Stimulated activated CD8-positive, alpha-beta memory T cell treated with anti-CD3 and anti-CD28 coated beads, Interleukin-15, amount 100 ng/mL, for 48 hours (primary cell): ENCODE measurements at places on chromosomes 11 and 22.

GRCh38 chr22:32904044-32904443 is 102.5 kb downstream of the TIMP3 start:
- DNase-seq = no peak

DNA sequence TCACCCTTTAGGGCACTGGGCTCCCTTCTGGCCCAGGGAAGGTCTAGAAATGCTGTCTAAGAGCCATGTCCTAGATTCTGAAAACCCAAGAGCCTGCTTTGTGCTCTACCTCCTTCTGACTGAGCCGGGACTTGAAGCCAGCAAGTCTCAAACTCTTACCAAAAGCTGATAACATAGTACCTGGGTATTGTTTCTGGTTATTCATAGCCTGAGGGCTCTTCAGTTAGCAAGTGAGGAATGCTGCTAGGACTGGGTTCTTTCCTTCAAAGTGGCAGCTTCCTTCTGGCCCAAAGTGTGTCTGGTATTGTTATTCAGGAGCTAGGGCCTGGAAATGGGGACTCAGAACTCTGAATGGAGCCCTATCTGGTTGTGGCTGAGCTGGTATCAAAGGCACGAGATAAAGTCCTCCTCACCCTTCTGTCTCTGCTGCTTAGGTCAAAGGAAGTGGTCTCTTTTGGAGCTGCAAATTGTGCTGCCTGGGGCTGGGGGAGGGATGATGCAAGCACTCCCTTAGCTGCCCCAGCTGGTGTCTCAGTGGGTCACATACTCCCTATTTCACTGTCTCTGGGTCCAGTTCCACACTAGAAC is 696.0 kb upstream of the CCDC179 start:
- DNase-seq = no peak

- DNase-seq = no peak
Observed at GRCh38 chr11:12121517-12121916, 11.1 kb downstream of the MICAL2 start.

DNA sequence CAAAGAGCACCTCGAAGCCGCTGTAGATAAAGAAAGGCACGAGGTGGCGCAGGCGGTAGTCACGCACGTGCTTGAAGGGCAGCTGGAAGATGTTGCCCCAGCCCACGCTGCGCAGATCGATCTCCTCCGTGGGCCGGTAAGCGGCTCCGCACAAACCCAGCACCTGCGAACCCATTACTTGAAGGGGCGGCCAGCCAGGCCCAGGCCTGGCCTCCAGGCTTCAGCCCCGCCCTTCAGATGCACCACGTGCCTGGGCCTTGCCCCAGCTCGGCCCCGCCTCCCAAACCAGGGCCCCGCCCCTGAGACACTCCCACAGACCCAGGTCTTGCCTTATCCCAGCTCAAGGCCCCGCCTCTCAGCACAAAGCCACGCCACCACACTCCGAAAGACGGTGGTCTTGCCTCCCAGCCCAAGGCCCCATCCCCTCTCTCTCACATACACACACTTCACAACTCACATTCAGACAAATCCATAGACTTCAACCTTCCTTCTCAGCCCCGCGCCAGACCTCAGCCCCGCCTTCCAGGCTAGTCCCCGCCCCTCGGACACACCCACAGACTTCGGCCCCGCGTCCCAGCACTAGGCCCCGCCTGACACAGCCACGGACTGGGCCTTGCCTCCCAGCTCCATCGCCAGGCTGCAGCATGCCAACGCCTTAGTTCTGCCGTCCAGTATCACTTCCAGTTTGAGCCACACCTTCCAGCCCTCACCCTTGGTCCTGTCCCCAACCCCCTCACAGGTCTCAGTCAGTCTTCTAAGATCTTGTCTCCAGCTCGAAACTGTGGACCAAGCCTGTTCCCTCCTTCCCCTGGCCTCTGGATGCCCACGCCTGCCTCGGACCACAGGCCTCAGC is 7.0 kb downstream of the UNC93B1 start:
- DNase-seq = peak; percentile 35

- no peak for DNase-seq
Observed at GRCh38 chr11:31387379-31387778, 17.7 kb downstream of the DNAJC24 start.

DNA sequence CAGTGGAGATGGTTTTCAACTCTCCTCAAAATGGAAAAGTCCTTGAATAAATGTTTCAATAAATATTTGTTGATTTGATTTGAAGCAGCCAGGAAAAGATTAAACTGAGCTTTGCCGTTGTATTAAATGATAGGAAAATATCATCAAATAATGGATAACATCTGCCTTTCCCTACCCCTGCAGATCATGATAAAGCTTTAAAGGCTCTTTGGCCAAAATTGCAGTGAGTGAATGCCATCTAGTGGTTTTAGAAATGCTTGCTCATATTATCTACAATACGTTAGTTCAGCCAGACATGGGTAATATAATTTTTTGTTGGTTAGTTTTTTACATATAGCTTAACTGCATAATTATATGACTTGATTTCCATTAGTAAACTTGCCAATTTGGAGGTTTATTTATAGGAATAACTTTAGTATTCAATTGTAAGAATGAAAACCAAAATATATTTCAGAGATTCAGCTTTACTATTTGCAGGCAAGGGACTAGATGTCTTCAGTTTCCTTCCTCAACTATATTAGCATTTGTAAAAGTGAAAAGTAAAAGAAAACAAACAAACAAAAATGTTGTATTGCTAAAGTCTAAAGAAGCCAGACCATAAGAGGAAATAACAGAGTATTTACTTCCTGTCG is 159.2 kb downstream of the MSANTD4 start:
- DNase-seq = no peak

GRCh38 chr11:134578807-134579723 is 167.0 kb upstream of the B3GAT1 start:
- no peak for DNase-seq

GRCh38 chr11:11297578-11297977 is 55.5 kb downstream of the CSNK2A3 start:
- no peak for DNase-seq

GRCh38 chr11:2325719-2326118 is 23.9 kb downstream of the TSPAN32 start:
- DNase-seq = no peak

DNA sequence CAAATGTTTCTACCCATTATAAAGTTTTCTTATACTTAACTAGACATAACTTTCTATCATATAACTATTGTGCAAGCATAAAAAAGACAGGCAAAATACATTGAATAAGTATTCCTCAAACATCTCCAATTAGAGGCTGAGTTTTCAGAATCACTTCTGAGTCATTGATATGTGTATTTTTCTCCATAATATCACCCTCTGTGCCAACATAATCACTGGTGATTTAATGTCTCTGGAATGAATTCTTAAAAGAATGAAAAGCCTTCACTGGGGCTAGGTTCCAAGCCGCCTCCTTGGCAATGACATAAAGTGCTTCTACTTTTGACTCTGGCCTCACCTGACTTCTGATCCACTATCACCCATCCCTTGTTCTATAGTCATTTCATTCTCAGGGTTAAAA is 197.0 kb upstream of the E2F8 start:
- no peak for DNase-seq

DNA sequence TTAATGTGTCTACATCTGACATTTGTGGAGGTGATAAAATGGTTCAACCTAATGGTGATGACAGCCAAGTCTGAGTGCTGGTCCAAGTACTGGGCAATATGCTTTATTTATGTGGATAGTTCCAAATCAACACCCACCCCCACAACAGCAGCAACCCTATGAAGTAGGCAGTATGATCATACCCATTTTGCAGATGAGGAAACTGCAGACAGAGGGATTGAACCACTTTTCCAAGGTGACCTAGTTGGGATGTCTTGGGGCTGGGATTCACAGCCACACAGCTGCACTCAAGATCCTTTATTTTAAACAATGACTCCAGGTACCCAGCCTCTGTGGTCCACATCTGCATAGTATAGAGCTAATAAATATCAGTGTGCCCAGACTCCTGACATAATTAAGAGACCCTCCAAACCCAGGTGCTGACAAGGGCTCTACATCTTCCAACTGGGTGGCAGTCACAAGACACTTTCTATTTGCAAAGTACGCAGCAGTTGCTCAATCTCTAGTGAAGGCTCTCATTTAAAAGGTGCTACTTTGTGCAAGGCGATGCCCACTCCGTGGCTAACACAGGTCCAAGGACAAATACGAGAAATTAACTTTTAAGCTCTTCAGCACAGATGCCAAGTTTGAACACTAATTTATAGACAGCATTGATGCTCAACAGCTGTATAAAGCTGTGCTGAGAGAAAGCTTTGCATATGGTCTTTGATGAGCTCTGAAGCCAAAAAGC is 426.6 kb downstream of the LARGE1 start:
- DNase-seq = no peak

GRCh38 chr11:35337136-35337913 is 82.0 kb downstream of the SLC1A2 start:
- no peak for DNase-seq

DNA sequence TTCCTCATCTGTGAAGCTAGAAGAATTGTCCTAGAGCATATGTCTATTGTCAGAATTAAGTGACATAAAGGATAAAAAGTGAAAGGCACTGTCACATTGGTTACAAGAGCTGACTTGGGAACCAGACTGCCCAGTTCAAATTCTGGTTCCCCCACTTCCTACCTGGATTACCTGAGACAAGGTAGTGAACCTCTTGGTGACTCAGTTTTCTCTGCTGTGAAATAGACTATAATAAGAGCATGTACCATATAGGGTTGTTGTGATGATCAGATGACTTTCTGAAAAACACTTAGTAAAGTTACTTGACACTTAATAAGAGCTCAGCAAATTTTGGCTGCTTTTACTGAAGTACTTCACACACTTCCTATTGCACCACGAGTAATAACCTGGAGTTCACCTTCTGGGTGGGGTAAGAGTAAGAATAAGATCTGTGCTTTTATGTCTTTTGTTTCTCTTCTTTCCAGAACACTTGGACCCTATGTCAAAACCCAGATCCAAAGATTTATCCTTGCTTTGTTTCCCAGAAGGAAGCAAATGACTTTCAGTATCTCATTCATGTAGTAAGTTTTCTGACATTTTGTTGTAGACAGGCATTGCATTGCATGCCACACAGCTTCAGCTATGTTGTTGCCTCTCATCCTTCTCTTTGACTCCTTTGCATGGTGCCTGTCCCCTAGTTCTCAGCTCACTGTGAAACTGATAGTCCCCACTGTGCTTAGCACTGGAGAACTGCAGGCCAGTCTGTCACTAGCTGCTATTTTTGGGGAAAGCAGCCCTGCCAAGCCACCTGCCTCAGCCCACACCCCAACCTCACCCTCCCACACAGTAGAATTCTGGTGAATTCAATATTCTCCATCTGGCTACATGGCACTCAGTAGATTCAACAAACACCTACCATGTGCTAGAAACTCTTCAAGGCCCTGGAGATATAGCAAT is 121.8 kb upstream of the POU2AF2 start:
- no peak for DNase-seq

DNA sequence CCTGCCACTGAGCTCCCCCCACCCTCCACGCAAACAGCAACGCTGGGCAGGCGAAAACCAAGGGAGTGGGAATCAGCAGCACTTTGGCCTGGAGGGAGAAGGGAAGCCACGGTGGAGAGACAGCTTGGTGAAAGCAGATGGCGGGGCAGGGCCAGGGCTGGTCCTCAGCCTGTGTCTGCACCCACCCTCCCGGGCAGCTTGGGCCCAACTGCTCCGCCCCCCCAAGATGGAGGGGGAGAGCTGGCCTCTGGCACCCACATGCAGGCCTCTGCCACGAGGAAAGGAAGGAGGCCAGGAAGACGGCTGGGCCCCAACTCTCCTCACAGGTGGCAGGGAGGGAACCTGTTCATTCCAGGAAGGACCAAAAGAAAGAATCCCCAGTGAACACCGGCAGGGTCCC is 17.8 kb downstream of the MAFF start:
- DNase-seq = no peak

DNA sequence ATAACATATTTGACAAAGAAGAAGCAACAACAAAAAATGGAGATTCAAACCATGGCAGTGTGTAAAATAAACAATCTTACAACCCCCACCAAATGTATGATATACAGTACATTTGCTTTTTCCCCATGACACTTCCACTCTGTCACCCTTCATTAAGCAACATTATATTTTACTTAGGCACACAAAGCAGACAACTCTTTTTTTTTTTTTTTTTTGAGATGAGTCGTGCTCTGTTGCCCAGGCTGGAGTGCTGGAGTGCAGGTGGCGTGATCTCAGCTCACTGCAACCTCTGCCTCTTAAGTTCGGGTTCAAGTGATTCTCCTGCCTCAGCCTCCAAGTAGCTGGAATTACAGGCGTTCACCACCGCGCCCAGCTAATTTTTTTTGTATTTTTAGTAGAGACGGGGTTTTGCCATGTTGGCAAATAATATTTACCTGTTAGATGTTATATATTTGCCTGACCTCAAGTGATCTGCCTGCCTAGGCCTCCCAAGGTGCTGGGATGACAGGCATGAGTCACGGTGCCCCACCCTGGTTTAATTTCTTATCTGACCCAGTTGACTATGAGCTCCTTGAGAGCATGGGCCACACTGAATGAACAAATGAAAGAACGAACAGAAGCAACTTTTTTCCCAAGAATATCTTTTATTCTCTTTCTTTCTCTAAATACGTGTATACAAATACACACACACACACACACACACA is 5.5 kb upstream of the PCF11 start:
- DNase-seq = no peak

GRCh38 chr22:27684901-27685300 is 116.7 kb downstream of the MN1 start:
- no peak for DNase-seq

DNA sequence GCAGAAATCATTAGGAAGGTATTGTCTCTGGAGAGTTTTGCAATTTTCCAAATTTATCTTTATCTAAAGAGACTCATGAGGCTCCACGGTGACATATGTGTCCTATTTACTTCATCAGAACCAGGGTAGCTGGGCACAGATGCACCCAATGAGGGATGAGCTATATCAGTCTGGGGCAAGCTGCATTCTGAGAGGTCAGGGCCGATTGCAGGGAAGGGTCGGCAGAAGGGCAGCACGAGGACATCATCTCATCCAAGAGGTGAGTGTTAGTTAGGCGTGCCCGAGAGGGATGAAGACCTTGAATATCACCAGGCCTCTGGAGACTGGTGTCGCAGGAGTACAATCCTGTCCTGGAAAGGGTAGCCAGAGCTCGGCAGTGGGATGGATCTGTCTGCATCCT is 41.0 kb upstream of the SPON1 start:
- DNase-seq = no peak

DNA sequence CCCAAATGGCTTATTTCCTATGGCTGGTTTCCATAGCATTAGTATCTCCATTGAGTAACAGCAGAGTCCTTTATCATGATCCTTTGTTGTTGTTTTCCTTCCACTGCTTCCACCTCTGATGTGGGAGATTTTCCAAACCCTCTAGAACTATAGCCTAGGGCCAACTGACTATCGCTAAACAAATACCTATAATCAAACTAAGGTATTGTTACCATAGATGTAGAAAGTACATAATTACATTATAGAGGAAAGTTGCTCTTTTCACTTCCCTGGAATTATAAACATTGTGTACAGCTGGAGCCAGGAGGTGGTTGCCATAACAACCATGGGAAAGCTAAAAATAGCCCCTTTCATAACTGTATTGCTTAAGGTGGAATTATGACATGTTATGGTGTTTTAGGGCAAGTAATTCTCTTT is 47.0 kb upstream of the ALKBH3 start:
- DNase-seq = no peak
